ENCODE measurements at places on chromosomes 12 and 14.

DNA sequence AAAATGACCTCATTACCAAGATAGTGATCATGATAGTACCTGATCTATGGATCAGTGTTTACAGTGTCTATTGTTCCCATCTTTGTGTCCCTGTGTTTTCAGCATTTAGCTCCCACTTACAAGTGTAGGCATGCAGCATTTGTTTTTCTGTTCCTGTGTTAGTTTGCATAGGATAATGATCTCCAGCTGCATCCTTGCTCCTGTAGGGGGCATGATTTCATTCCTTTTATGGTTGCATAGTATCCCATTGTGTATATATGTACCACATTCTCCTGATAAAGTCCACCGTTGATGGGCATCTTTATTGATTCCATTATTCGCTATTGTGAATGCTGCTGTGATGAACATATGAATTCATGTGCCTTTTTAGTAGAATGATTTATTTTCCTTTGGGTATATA, 215.4 kb upstream of the NAV3 start:
- DNase-seq, result no peak

- DNase-seq, result no peak
Observed at GRCh38 chr14:54722791-54723432, 156.0 kb downstream of the SAMD4A start.

GRCh38 chr14:95134304-95134933, 22.9 kb downstream of the DICER1 start:
- DNase-seq, result no peak

- no peak for DNase-seq
Observed at GRCh38 chr14:97057238-97058073, 260.3 kb downstream of the VRK1 start.

- DNase-seq, result no peak
Observed at GRCh38 chr14:47539031-47539461, 136.4 kb downstream of the MDGA2 start.

DNA sequence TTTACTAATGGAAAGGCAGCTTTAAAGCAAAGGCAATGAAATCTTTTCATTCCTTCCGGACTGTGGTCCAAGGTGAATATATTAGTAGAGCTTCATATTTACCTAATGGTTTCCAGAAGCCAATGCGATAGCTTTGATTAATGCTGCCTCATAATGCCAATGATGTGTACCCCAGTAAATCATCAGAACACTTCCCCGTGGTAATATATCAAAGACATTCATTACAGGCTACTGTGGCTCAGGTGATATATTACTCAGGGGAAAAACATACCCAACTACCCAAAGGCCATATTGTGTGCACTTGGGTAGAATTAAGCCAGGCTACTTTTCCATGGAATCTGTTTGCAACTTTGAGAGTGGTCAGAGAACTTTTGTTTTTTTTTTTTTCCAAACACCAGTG, 69.4 kb upstream of the DACT1 start:
- no peak for DNase-seq

- DNase-seq, result no peak
Observed at GRCh38 chr14:61559641-61560201, 135.6 kb upstream of the HIF1A start.

GRCh38 chr14:64728106-64728505, 23.9 kb downstream of the PLEKHG3 start:
- no peak for DNase-seq

- DNase-seq, result no peak
Observed at GRCh38 chr14:93056840-93057585, 58.7 kb downstream of the ITPK1 start.

- DNase-seq, result peak; percentile 14
Observed at GRCh38 chr12:4037747-4038312, 164.6 kb upstream of the PARP11 start.

- peak; percentile 69 for DNase-seq
Observed at GRCh38 chr12:108305520-108305919, 33.6 kb downstream of the CMKLR1 start.

DNA sequence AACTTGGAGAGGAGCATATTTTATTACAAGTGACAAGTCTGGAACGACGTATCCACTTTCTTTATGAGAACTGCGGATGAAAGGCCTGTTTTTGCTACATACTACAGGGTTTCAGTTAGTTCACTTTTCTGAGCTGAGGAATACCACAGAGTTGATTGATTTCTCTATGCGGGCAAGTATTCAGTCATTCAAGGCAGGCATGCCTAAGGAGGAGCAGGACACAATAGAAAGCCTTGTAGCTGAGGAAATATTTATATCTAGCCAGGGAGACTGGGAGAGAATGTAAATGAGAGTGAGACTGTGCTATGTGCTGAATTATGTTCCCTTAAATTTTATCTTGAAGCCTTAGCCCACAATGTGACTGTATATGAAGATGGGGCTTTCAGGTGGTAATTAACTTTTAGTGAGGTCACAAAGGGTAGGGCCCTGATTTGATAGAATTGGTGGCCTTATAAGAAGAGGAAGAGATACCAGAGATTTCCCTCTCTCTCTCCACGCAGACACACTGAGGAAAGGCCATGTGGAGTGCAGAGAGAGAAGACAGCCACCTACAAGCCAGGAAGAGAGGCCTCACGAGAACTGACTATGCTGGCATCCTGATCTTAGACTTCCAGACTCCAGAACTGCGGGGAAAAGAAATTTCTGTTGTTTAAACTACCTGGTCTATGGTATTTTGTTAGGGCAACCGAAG, 459.0 kb upstream of the ATP2B1 start:
- DNase-seq, result no peak

DNA sequence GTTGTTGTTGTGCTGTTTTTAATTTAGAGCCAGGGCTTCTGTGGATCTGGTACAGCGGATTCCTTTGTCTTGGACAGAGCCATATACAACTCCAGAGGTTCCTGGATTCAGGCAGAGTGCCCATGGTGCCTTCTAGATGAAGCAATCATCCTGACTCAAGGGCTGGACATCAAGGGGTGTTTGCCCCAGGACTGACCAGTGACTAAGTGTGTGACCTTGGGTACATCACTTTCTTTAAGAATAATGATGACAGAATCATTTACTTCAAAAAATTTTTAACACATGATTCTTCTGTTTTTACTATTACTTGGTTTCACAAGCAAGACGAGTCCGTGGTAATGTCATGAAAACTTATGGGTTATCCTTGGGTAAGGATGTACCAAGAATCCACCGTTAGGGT, 397.3 kb downstream of the ZFP36L1 start:
- no peak for DNase-seq

- peak; percentile 94 for DNase-seq
Observed at GRCh38 chr12:124233041-124233796, 61.7 kb upstream of the RFLNA start.

DNA sequence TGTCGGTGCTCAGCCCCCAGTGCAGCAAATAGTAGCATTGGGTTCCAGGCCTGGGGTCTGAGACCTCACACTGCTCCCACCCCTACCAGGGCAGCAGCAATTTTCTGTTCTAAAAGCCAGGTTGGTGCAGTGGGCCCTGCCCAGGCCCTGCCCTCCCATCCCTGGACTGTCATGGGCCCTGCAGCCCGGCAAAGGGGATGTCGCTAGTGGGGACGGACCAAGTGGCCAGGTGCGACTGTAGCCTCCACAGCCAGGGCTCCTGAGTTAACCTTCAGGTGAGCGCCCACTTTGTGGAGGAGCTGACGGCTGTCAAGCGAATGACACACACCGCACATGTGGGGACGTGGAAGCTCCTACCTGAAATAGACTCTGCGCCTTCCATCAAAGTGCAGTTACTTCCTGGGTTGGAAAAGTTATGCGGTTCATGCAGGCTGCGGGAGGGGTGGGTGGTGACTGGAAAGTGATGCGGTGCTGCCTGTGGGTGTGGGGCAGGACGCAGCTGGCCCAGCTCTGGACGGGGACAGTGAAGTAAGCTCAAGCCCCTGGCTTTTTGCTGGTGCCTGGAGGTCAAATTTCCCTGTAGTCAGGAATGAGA, 1.5 kb downstream of the INF2 start:
- DNase-seq, result no peak

- no peak for DNase-seq
Observed at GRCh38 chr14:78713716-78714115, 543.5 kb downstream of the NRXN3 start.

- peak; percentile 3 for DNase-seq
Observed at GRCh38 chr12:112900298-112901145, 6.2 kb upstream of the OAS1 start.

- no peak for DNase-seq
Observed at GRCh38 chr14:30569216-30569902, 10.4 kb downstream of the G2E3 start.

DNA sequence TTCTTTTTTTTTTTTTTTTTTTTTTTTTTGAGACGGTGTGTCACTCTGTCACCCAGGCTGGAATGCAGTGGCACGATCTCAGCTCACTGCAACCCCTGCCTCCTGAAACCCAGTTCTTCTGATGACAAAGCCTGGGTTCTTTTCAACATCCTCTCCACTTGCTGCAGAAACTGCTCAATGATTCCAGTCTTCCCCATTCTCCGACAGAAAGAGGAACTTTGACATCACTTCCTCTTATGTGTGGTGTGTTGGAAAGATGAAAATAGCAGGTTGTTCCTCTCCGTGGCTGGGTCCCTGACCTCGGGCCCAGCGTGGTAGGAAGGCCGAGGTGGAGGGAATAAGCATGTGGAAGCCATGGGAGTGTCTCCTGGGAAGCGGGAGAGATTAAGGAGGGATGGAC, 198.4 kb downstream of the PHETA1 start:
- DNase-seq, result no peak

- no peak for DNase-seq
Observed at GRCh38 chr12:125145196-125145595, 80.0 kb downstream of the AACS start.

DNA sequence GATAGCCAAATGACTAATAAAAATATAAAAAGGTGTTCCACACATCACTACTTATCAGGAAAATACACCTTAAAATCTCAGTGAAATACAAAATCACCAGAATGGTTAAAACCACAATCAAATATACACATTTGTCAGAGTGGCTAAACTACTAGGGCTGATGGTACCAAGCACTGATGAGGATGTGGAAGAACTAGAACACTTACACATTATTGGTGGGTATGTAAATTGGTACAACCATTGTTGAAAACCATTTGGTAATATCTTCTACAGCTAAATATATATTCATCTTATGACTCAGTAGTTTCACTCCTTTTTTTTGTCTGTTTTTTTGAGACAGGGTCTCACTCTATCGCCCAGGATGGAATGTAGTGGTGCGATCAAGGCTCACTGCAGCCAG, 48.5 kb upstream of the TTC7B start:
- DNase-seq, result no peak

- no peak for DNase-seq
Observed at GRCh38 chr14:102442241-102443211, 67.0 kb downstream of the ANKRD9 start.

- DNase-seq, result no peak
Observed at GRCh38 chr12:82866946-82867345, 180.2 kb downstream of the TMTC2 start.

GRCh38 chr12:89684136-89684535, 24.5 kb downstream of the ATP2B1 start:
- DNase-seq, result no peak

- DNase-seq, result no peak
Observed at GRCh38 chr14:101022121-101022520, 118.6 kb upstream of the RTL1 start.

GRCh38 chr12:49706351-49707127, 666 bp downstream of the FMNL3 start:
- no peak for DNase-seq

DNA sequence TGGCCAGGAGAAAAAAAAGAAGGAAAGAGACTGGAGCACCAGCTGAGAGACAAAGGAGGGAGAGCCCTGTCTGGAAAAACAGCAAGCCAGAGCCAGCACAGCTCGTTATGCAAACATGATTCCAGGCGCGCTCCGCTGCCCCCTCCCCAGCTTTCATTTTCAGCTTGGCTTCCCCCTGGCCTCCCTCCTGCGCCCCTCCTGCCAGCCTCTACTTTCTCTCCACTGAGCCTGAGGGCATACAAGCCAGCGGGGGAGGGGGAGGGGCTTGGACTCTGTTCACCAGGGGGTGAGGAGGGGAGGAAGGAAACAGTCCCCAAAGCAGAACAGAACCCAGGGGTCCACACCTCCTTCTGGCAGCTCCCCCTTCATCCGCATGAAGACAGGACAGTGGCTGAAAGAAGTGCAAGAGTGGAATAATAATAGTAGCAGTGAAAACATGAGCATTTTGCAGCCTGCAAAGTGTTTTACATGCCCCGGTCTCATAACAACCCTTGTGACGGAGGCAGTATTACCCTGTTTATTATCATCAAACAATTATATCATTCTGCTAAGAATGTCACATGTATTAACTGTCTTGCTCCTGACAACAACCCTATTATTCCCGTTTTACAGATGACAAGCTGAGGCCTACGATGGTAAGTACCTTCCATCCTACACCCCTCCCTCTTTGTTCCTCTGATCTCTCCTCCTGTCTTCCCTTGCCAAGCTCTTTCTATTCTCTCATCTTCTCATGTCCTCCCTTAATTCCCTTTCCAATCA, 24.2 kb downstream of the SMUG1 start:
- DNase-seq, result no peak

- no peak for DNase-seq
Observed at GRCh38 chr12:118853634-118854033, 127.7 kb upstream of the SRRM4 start.

DNA sequence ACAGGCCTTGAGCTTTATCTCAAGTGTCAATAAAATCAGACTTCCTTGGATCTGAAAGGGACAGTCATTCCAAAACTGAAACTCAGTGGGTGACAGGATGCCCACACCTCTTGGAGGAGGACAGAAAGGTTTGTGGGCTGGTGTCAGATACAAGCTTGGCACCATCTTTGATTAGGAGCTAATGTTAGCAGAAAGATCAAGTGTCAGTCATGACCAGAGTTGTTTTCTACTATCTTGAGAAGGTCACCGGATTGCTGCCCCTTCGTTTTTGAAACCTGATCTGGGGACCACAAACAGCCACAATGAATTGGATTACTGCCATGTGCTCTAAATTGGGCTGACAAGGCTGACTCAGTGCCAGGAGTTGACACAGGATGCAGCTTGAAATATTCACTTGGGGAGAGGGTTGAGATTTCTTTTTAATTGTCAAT, 88.3 kb downstream of the OTOGL start:
- DNase-seq, result no peak

- DNase-seq, result no peak
Observed at GRCh38 chr12:48970702-48971334, 717 bp downstream of the WNT10B start.

- DNase-seq, result peak; percentile 28
Observed at GRCh38 chr12:9707864-9708808, 24.8 kb downstream of the CLECL1 start.

GRCh38 chr12:66164349-66164821, 5.4 kb downstream of the TMBIM4 start:
- no peak for DNase-seq

GRCh38 chr12:104154806-104155205, 16.8 kb upstream of the NFYB start:
- DNase-seq, result no peak

DNA sequence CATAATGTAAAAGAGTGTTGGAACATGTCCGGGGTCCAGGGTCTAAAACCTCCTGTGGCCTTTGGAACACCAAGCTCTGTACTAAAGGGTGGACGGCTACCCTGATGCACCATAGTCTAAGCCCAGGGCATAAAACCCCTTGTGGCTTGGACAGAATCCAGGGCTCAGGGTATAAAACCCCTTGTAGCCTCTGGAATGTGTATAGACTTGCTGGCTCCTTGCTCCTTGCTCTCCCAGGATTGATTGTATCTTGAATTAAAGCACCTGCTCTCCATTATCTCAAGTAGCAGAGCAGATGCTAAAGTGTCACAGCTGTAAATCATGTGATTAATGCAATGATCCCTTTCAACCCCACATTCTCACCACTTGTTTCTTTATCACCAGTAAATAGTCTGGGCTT, 556.5 kb downstream of the LRFN5 start:
- no peak for DNase-seq

- no peak for DNase-seq
Observed at GRCh38 chr12:115691123-115691522, 586.4 kb downstream of the MED13L start.

- no peak for DNase-seq
Observed at GRCh38 chr12:119020406-119021360, 39.3 kb downstream of the SRRM4 start.
